ENCODE measurements at places on chromosomes 7 and 10.
A peak's percentile ranks its signal among the peaks of the same experiment; 100 is the strongest.

GRCh38 chr10:69649786-69650550 lies 19.9 kb downstream of the FAM241B start:
- DNase-seq, result peak; percentile 82

GRCh38 chr7:132910657-132911056 lies 171.2 kb downstream of the CHCHD3 start:
- no peak for DNase-seq

DNA sequence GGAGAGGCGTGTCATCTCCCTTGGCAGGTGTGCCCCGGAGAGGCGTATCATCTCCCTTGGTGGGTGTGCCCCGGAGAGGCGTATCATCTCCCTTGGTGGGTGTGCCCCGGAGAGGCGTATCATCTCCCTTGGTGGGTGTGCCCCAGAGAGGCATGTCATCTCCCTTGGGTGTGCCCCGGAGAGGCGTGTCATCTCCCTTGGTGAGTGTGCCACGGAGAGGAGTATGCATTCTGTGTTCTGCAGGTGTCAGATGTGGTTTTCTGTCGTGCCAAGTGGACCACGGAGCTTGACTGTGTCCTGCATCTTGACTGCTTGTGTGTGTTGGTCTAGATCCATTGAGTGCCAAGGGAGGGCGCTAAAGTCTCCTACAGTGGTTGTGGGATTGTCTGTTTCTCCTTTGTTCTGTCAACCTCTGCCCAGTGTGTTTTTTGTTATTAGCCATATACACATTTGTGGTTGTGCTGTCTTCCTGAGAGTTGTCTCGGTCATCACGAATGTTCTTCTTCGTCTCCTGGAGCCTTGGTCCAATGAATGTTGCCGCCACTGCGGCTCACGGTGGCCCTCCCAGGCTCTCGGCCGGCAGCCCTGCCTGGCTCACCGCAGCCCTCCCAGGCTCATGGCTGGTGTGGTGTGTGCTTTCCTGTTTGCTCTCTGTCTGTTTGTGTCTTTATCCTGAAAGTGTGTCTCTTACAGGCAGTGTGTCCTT lies 96.8 kb downstream of the INPP5A start:
- peak; percentile 64 for DNase-seq

DNA sequence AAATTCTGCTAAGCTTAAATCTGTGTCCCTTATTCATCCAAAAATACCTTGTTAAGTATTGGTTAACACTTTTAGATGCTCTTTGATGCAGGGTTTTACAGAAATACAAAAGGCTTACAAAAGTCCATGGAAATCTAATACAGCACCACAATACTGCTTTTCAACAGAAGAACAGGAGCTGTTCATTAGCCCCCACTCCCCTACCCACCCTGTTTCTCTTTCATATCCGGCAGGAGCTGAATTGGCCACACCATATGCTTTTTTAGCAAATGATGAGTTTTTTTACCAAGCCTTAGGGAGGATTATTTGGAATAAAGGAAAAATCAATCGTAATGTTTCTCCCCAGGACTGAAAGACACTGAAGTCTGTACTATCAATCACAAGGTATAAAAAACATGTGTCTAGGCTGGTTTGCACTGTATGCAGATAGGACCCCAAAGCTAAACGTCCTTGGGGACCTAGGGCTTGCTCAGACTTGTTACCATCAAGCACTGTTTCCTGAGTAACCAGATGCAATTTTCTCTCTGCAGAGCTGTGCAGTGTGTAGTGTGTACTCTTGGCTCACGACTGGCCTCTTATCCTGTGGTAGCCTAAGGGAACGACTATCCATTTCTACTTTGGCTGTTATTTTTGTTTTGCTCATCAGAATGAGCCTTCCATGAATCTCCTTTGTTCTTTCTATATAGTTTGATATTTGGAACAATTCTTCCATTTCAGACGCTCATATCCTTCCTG lies 143.3 kb upstream of the LRGUK start:
- DNase-seq, result no peak

GRCh38 chr7:80279760-80280159 lies 145.1 kb downstream of the GNAI1 start:
- DNase-seq, result no peak

- no peak for DNase-seq
Measured at GRCh38 chr7:131328377-131329175, 900 bp downstream of the MKLN1 start.

DNA sequence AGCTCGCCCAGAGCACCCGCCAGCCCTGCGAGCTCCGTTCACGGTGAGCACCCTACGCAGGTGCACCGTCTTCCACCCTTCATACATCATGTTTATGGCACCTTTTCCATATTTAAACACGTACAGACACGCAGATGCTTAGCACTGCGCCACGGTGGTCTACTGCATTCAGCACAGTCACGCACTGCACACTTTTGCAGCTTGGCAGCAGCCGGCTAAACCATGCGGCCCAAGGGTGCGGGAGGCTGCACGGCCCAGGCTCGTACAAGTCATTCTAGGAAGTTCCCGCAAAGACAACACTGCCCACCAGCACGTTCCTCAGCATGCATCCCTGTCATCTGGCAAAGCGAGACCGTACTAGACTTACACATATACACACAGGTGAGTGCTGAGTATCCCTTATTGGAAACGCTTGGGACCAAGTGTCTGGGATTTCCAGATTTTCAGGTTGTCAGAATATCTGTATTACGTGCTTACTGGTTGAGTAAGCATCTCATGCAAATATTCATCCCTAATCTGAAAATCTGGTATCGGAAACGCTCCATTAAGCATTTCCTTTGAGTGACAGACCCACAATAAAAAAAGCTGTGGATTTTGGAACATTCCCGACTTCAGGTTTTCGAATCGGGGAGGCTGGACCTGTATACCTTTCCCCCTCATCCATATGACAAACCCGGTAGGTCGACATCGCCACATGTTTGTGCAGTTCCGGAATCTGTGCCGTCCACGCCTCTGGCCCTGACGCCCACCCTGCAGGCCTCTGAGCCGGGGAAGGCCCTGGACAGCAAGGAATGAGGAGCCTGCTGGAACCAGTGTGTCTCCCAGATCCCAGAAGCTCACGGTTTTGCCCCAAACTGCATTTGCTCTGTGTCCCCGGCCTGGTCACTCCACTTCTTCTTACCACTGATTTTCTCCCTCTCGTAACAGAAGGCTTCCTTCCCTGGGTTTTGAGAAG lies 222.2 kb downstream of the ELFN1 start:
- DNase-seq, result no peak

Measured in endodermal cell (in vitro differentiated cells).